ENCODE measurements at places on chromosomes 4 and X. TPM values are rescaled to one million over a fixed set of nuclear protein-coding genes. Genes with fewer than 3 reads are reported as not detected.

ENPP6 gene
- not detected for total RNA-seq

CABS1 gene
- not detected for total RNA-seq

P2RY8 gene
- total RNA-seq: 0.90 TPM

EMD gene
- total RNA-seq: 21.1 TPM
